ENCODE measurements at places on chromosomes 13 and 19. TPM values are rescaled to one million over a fixed set of nuclear protein-coding genes. Genes with fewer than 3 reads are reported as not detected.

The CBLC gene
- total RNA-seq = not detected

The SARS2 gene
- total RNA-seq = 35.9 TPM

The GPC5 gene
- 0.11 TPM for total RNA-seq

The C5AR1 gene
- not detected for total RNA-seq

The KLK15 gene
- total RNA-seq = not detected

The FBXO17 gene
- total RNA-seq = 31.2 TPM

The ZNF429 gene
- total RNA-seq = 11.0 TPM

The PRSS57 gene
- total RNA-seq = not detected

The CGB2 gene
- total RNA-seq = 0.26 TPM

The ZNF728 gene
- total RNA-seq = not detected

The EFNA2 gene
- total RNA-seq = 0.13 TPM

The SYT3 gene
- not detected for total RNA-seq

Measured in LHCN-M2 (cell line).